SJSA1 (cell line): ENCODE measurements at places on chromosomes 5 and 9.

GRCh38 chr5:177526191-177526590 is 9.4 kb upstream of the DDX41 start:
- no peaks in the 10 kb centered on the region for H3K4me1 ChIP-seq
- DNase-seq = no peak
- H3K36me3 ChIP-seq = peaks cover 95% of the 10 kb centered on the region
- H3K27me3 ChIP-seq = no peaks in the 10 kb centered on the region

GRCh38 chr5:84059672-84060071 is 325.0 kb downstream of the EDIL3 start:
- no peaks in the 10 kb centered on the region for H3K4me1 ChIP-seq
- no peaks in the 10 kb centered on the region for H3K27me3 ChIP-seq
- peaks cover 54% of the 10 kb centered on the region for H3K36me3 ChIP-seq
- no peak for DNase-seq
- H3K27ac ChIP-seq = no peak overlapping the region
- H3K4me3 ChIP-seq = no peak overlapping the region

- H3K4me3 ChIP-seq = no peak overlapping the region
- no peaks in the 10 kb centered on the region for H3K4me1 ChIP-seq
- no peaks in the 10 kb centered on the region for H3K36me3 ChIP-seq
- H3K27me3 ChIP-seq = no peaks in the 10 kb centered on the region
- no peak overlapping the region for H3K27ac ChIP-seq
- DNase-seq = no peak
Measured at GRCh38 chr5:152376886-152377285, 28.2 kb downstream of the NMUR2 start.

DNA sequence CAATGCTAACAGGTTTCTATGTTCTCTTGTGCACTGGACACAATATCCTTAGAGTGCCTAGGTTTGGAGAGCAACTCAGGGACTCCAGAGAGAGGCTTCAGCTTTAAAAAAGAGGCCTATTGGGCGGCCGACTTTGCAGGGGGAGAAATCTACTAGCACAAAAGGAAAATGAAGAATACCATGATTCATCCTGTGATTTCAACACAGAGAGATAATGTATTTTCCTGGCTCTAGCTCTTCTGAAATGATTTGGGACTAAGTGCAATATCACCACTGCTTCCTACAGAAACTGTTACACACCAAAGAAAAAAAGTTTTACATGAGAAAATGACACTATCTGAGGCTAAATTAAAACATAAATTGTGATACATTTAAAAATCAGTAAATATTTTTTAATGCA is 146.1 kb upstream of the TSLP start:
- H3K4me3 ChIP-seq = no peak overlapping the region
- no peaks in the 10 kb centered on the region for H3K27me3 ChIP-seq
- no peaks in the 10 kb centered on the region for H3K36me3 ChIP-seq
- no peaks in the 10 kb centered on the region for H3K4me1 ChIP-seq

DNA sequence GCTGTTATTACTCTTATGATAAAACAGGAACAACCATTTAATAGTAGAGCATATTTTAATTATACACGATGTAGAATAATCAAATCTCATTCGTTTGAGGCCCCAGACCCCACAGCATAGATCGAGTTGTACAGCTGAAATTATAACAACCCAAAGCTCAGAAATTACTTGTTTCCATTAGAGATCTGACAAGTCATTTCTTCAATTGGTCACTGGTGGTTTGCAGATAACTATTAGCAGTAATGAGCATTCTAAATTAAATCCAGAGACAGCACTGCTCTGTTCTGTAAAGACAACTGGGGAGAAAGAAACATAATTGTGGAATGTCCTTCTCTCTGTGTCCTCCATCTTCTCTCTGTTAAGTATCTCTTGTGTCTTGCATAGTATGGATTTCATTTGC is 12.9 kb downstream of the CDK5RAP2 start:
- peaks cover 76% of the 10 kb centered on the region for H3K36me3 ChIP-seq
- DNase-seq = no peak
- H3K4me1 ChIP-seq = peaks cover 16% of the 10 kb centered on the region
- no peak overlapping the region for H3K4me3 ChIP-seq
- no peaks in the 10 kb centered on the region for H3K27me3 ChIP-seq
